Stimulated activated CD8-positive, alpha-beta memory T cell treated with anti-CD3 and anti-CD28 coated beads, Interleukin-4, amount 100 ng/mL, for 1 hour (primary cell): ENCODE measurements at places on chromosomes 6 and 20.

DNA sequence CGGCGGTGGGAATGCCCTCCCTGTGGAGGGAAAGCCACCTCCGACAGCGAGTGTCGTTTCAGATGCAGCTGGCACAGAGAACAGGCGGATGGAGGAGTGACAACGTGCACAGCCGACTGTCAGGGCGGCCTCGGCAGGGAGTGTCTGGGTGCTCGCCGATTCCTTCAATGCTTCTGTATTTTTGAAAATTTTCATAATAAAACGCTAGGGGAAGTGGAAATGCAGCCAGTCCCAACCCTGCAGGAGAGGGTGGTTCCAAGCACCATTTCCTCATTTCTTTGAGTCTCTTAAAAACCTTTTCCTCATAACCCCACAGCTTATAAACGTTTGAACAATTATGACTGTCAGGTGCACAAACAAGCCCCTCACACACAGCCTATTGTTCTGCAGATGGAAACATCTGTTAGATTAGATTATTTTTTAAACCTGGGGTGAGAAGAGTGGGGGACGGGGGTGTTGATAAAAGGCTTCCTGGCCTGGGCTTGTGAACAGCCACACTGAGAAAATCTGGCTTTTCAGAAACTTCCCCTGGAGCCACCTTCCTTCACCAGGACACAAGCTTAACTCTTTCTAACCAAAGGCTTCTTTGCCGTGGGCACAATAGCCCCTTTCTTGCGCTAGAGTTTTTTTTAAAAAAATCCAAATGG lies 228.9 kb downstream of the ANKRD60 start:
- DNase-seq, result no peak

DNA sequence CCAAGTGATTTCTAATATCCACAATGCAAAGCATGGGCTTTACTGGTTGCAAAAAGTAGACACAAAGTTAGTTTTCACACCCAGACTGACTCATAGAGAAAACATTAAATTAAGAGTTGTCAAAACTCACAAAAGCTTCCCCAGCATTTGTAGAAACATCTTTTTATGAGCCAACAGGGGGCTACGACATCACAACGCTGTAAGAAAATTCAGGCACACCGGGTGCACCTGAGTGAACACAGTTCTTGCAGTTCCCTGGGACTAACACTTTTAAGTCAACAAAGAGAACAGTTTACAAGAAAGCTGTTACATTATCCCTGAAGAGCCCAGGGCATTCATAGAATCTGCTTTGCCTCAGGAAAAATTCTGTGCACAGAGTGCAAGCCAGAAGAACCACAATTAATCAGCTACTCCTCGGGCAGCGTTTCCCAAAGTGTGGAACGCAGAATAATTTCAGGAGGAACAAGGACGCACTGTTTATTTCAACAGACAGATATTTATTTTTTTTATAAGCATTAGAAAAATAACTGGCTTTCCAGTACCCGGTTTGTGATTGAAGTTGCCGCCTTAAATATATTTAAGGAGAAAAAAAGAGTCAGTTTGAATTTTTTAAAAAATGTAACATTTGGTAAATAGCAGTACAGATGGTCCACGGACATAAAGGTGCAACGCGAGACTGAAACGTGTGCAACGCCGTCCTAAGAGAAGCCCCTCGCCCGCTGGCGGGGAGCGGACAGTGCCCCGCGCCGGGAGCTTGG lies 1.2 kb downstream of the NCOA5 start:
- no peak for DNase-seq

GRCh38 chr20:62045118-62045517 lies 20.6 kb downstream of the TAF4 start:
- DNase-seq, result no peak

DNA sequence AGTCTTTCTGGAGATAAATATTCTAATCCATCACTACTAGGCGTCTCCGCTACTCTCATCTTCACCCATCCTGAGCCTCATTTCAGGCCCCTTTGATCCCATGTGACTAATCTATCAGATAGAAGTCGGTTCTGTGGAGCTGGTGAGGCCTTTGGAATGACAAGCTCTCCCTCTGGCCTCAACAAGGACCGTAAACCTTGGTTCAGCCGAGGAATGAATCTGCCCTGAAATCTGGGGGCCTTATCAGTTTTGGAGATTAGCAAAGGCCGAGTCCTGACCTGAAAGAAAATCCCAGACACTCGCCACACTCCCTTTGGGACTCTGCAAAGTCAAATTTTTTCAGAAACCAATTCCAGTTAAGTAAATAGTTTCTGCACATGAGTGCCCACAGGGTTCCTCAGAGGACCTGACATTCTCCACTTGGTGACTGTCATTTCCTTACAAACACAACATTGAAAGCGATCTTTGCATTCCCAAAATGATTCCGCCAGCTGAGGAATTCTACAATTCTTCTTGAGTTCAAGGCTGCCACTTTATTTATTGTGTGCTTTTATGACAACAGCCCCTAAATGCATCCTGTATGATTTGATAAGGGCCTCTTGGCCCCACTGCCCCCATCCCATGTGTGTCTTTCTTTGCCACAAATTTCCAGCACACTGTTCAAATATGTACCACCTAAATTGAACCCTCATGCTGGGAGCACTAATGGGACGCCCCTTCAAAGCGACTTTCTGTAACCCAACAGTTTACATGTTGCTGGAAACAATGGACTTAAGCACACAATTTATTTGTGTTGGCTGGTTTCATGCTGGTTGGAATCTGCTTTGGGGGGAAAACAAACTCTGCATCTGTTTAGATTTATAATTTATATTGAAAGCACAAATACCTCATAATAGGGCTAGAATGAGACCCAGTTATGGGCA lies 10.0 kb upstream of the RIPOR3 start:
- DNase-seq, result no peak

- no peak for DNase-seq
Observed at GRCh38 chr6:10516953-10517352, 4.2 kb upstream of the GCNT2 start.

DNA sequence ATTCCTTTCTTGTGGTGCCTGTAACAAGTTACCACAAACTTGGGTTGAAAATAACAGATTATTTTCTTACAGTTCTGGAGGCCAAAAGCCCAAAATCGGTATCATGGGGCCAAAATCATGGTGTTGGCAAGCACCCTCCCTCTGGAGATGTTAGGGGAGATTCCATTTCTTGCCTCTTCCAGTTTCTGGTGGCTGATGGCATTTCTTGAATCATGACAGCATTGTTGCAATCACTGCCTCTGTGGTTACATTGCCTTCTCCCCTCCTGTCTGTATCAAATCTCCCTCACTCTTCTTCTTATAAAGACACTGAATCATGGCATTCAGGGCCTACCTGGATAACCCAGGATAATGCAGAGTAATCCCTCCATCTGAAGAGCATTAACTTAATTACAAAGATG lies 17.9 kb upstream of the TENT5A start:
- no peak for DNase-seq

DNA sequence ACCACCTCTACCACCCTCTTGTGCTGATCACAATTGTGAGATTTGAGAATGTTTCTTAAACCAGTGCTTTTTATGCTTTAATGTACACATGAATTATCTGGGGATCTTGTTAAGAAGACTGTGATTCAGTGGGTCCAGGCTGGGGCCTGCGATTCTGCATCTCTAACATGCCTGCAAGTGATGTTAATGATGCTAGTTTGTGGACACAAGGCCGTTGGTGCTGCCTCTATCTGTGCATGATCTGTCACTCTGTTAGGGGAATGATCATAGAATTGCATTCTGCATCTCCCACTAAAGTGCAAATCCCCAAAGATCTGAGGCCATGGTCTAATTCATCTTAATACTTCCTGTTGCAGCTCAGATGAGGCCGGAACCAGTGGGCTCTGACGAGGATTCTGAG lies 746.5 kb downstream of the PTPRT start:
- no peak for DNase-seq

DNA sequence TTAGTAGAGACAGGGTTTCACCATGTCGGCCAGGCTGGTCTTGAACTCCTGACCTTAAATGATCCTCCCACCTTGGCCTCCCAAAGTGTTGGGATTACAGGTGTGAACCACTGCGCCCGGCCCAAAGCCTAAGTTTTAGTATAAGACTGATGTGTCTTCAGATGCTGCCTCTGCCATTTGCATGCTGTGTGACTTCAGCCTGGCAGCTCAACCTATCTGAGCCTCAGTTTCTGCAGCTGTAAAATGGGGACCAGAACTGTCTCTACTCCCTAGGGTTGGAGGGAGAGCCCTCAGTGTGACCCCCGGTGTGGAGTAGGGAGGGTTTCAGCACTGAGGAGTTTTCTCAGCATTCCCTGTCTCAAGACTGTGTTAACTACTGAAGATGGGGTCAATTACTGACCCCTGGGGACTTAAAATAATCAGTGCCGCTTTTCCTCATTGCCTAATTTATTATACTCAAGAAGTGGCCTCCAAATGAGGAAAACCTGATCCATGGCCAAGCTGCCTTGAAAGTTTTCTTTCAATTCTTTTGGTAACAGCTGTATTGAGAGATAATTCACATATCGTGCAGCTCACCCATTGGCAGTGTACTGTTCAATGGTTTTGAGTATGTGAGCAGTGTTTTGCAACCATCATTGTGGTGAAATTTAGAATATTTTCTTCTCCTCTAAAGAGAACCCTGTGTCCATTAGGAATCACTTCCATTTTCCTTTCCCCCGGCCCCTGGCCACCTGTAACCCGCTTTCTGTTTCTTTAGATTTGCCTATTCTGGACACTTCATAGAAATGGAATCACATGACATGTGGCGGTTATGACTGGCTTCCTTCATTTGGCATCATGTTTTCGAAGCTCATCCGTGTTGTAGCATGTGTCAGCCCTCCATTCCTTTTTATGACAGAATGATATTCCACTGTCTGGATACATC lies 64.8 kb downstream of the PHACTR3 start:
- DNase-seq, result no peak

DNA sequence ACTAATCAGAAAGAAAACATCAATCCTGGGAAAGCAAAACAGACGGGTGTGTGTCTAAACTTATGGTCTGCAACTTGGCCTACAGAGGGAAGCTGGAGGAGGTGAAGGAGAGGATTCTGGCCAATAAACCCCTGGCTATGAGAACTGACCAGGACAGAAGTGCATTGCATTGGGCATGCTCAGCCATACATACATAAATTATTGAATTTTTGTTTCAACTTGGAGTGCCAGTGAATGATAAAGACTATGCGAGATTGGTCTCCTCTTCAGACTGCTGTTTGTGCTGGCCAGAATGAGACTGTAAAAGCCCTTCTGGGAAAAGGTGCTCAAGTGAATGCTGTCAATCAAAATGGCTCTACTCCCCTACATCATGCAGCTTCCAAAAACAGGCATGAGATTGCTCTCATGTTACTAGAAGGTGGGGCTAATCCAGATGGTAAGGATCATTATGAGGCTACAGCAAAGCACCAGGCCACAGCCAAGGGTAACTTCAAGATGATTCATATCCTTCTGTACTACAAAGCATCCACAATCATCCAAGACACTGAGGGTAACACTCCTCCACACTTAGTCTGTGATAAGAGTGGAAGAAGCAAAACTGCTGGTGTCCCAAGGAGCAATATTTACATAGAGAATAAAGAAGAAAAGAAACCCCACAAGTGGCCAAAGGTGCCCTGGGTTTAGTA lies 17.4 kb downstream of the ADNP start:
- DNase-seq, result no peak

DNA sequence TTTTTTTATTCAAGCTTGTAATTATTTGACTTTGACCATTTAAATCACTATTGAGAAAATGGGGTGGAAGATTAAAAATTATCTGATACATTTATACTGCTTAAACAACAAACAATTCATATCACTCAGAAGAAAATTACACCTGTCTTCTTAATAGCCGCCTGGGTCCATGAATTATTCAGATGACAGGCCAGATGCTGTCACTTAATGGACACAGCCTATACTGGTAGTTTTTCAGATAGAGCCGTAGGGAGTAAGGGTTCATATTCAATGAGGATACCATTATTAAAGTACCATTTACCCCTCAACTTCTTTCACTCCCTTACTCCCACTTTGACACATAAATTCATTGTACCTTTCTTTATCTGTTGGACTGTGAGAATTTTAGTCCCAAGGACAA lies 1193.4 kb upstream of the MAP3K7 start:
- no peak for DNase-seq

DNA sequence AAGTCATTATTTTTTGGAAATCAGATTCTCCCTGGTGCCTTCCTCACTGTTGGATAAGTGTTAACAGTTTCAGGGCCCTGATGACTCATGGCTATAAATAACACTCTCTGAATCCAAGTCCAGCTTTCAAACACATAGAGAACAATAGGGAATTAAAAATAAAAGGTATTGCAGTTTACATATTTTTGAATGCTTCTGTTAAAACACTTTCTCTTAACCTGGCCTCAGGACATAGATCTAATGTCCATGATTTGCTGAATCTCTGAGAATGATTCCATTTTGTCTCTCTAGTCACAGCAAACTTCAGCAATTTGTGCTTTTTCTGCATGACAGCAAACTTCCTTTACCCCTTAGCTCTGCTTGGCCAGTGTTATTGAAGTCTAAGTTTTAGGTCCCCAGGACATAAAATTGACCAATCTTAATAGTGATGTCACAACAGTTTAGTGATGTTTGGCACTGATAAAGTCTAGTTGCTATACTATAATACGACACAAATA lies 1192.4 kb upstream of the CITED2 start:
- DNase-seq, result no peak

DNA sequence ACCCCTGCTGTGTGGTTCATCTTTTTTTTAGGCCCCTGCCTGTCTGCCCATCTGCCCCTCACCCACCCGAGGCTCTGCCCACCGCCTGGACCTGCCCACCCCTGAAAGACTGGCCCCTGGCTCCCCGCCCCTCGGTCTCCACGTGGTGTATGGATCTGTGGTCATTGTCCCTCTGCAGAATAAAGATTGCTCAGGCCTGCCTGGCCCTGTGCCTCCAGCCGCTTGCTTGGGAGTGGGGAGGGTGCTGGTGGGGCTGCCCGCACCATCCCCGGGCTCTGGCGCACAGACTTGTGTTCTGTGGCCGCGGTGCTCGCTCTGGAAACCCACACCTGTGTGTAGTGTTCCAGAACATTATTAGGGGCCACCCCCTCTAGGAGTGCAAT lies 1.6 kb downstream of the MAP1LC3A start:
- no peak for DNase-seq

- no peak for DNase-seq
Observed at GRCh38 chr20:14337400-14338171, at the start of gene FLRT3. Gene FLRT3 (minus strand): TSS chr20:14337612. CDS start chr20:14327506, 10,106 bp downstream.

DNA sequence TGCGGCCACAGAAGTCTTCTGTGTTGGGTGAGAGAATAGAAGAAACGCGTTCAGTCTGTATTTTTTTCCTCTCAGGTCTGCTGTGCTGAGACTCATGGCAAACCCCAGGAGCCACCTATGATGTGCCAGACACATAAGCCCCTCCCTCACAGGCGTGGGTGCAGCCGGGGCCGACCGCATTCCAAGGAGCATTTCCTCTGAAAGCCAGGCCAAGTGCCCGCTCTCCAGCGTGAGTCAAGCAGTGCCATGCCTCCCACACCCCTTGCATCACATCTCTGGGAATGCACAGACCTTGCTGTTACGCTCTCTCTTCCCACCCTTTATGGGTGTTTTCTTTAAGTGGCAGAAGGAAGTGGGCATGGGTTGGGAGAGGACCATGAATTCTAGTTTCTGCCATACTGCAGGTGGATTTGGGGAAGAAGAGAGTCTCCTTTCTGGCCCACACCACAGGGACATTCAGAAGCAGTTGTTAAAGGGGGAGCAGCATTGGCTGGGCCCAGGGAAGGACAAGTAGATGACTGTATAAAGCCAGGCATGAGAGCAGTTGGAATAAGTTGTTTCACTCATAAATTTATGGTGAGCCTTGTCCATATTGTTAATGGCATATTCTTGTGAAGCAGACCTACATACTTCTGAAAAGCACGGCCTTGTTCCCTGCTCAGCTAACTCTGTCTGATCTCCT lies 37.1 kb upstream of the TFAP2A start:
- DNase-seq, result no peak
